ENCODE measurements at places on chromosomes 5 and 9.
A peak's percentile ranks its signal among the peaks of the same experiment; 100 is the strongest.

DNA sequence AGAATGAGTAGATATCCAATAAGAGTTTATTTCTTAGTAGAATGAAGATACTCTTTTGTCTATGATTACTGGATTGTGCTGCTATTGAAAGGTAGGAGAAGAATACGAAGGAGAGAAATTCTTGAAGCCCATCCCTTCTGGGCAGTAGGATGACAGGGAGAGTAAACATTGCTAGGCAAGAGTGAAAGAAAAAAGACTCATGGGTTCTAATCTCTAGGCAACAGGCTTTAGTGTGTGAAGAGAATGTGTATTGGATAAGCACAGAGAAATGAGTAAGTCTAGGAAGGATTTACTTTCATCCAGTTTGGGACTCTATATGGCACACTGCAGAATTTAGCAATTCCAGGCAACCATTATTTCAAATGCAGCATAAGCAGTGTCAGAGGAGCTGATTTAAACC is 216.0 kb downstream of the GABRG2 start:
- DNase-seq: no peak

DNA sequence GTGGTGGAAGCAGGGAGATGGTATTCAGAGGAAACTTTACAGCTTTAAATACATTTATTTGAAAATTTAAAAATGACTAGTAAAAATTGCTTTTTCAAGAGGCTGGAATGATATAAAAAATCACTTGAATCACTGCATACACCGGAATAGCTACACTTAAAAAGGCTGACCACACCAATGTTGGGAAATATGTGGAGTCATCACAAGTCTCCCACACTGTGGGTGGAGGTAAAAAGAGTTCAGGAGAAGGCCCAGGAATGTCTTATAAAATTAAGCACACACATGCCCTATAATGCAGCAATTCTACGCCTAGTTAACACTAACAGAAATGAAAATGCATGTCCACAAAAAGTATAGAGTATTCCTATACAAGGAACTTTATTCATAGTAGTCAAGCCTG is 198.1 kb downstream of the ROR2 start:
- DNase-seq: no peak

DNA sequence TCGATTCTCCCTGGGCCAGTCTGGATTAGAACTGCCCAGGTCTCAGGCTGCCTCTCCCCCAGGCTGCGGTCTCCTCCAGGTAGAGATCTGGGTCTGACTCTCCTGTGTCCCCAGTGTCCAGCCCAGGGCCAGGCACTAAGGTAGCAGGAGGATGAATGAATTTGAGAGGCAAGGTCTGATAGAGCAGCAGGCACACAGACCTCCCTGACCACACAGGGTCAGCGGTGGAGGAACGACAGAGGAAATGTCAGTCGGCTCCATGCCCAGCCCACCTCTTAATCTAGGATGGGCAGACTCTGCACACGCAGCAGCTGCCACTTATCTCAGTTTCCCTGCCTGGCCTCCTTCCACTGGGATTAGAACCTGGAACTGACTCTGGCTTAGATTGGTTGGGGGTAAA is 272.7 kb upstream of the MVB12B start:
- DNase-seq: no peak

GRCh38 chr9:127336506-127337352 is 60.2 kb upstream of the SLC2A8 start:
- DNase-seq: no peak

DNA sequence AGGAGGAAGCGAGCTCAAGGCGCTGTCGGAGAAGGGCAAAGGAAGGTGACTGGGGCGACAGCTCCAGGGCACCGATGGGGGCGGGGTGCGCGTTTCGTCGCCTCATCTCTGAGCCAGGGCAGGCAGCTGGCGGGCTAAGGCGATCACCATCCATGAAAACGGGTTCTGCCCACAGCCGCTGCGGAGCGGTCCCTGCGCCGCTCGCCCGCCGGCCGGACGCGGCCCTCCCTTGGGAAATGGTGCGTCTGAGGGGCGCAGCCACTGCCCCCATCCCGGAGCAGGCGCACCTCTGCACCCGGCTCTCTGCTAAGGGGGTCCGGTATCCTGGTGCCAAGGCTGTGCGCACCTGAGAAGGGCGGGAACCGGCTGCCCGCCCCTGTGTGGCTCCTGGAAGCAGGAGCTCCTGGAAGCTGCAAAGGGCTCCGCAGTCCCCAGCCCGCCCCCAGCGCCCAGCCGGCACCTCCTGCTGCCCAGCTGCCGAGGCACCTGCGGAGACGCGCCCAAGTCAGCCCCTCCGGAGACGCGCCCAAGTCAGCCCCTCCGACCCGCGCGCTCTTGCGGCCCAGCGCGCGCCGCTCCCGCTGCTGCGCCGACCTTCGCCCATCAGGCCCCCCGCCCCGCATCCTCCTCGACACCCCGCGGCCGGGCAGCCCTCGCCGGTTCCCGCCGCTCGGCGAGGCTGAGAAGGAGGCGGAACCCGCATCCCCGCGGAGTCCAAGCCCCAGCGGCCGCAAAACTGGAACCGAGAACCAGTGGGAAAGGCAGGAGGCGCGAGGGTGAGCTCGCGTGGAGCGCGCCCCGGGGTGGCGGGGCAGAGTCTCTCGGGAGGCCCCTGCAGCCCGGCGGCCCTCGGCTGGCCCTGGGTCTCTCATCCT is 757 bp downstream of the ANKRD34B start:
- peak; percentile 56 for DNase-seq

- no peak for DNase-seq
Measured at GRCh38 chr5:143032581-143032836, 262.3 kb downstream of the ARHGAP26 start.

DNA sequence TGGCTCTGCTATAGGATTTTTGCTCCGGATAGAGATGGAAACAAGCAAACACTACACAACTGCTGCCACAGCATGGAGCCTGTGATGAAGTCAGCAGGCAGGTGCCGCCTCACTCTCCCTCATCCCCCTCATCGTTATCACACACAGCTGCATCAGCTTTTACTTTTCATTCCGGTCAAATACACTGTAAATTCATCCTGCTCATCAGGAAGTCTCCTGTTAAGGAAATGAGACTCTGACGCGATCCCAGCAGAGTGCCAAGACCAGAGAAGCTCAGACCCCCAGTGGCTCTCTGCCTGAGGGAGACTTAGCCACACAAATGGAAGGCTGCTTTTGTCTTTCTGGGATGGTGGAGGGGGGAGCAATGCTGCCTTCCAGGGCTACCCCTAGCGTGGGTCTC is 270.2 kb downstream of the ELAVL2 start:
- DNase-seq: peak; percentile 92

GRCh38 chr5:74240783-74241750 is 399.5 kb downstream of the ENC1 start:
- DNase-seq: no peak

DNA sequence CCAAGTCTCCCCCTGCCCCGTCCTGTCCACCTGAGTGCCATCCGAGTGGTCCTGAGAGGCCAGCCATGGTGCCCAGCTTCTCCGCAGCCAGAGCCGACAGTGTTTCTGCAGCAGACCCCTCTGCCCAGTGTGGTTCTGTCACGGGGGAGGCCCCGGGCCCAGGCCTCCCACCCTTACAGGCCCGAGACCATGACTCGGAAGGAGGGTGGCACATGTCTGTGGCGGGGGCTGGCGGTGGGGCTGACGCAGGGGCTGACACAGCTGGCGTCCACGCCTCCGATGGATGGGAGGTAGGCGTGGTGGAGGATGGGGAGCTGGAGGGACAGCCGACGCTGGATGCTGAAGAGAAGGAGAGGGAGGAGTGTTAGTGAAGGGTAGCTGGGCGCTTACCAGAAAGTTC is 35.0 kb upstream of the TBC1D2 start:
- DNase-seq: no peak

DNA sequence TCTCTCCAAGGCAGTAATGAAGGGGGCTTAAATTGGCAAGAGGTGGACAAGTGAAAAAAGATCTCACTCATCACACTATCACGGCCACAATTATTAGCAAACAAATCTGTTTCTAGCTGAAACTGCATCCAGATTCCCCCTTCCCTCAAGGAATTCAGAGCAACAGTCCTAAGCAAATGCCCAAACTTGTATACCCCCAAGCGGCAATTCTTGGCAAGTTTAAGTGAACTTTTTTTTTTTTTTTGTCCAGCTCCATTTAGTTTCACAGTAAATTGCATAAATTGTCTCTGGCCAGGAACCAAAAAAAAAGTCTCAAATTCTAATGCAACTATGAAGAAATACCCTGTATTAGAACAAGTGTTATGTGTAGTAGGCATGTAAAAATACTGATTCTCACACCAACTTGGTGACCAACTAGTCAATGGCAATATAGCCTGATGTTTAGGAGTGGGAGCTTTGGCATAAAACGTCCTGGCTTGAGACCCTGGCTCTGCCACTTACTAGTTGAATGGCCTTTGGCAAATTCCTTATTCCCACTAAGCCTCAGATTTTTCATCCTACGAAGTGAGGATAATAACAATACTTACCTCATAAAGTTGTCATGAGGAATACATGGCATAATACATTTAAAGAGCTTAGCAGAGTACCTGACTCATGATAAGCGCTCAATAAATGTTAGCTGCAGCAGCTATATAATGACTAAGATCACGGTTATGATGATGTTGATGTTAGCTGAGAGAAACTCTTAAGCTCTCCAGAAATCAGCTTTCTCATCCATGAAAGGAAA is 193.2 kb downstream of the ADAMTSL1 start:
- no peak for DNase-seq

- DNase-seq: no peak
Measured at GRCh38 chr5:132887283-132887682, 13.8 kb downstream of the LEAP2 start.

GRCh38 chr9:116905171-116905588 is 218.1 kb downstream of the TRIM32 start:
- DNase-seq: peak; percentile 97

GRCh38 chr5:181217111-181217802 is 5.8 kb upstream of the TRIM41 start:
- no peak for DNase-seq

DNA sequence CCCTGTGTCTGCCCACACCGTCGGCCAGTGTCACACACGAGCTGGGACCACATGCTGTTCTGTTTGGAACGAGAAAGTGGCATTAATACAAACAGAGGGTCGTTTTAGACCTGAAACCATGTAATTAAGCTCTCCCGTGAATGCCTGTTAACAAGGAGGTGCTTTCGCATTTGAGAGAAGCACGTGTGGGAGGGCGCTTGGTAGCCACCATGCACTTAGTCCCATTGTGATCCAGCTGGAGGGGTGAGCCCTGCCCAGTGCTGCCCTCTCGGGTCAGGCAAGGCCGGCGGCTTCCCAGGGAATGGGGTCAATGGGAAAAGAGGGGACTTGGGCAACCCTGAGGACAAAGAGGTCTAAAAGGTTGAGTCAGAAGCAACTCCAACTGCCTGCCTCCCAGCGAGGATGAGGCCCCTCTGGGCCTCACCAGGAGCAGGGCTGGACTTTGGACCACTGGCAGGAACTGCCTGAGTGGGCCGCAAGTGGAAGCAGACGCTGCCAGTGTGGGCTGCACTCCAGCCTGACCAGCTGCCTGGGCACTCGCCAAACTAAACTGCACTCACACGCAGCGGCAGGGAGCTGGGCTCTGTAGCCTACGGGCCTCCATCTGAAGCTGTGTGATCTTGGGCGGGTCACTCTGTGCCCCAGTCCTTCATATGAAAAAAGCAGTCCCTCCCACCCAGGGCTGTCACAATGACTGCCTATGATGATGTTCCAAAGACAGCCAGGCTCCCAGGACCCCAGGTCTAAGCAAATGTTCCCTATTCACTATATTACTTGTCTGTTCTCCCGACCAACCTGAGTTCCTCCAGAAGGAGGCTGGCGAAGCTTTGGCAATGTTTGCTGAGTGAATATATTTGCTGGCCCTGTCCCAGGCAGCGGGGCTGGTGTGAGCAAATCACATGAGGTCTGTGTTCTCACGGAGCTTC is 195.7 kb downstream of the CDK5RAP2 start:
- peak; percentile 98 for DNase-seq

GRCh38 chr9:8078641-8079140 is 279.1 kb upstream of the DMAC1 start:
- peak; percentile 83 for DNase-seq

GRCh38 chr5:164002628-164003027 is 497.2 kb downstream of the MAT2B start:
- DNase-seq: peak; percentile 25

GRCh38 chr5:125829349-125829748 is 593.9 kb upstream of the GRAMD2B start:
- no peak for DNase-seq

- DNase-seq: no peak
Measured at GRCh38 chr5:75993643-75994520, 89.3 kb upstream of the SV2C start.

GRCh38 chr5:156798201-156798600 is 51.9 kb upstream of the PPP1R2B start:
- no peak for DNase-seq

DNA sequence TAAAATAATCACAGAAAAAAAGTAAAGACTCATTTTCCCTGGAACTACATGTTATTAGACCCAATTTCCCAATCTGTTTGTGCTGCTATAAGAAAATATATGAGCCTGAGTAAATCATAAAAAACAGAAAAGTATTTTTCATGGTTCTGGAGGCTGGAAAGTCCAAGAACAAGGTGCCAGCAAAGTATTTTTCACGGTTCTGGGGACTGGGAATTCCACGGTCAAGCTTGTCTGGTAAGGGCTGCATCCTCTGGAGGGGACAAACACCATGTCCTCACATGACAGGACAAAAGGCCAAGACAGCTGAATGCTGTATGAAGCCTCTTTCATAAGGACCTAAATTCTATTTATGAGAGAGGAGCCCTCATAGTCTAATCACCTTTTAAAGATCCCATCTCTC is 172.3 kb downstream of the PLPPR1 start:
- DNase-seq: no peak
